Caki2 (cell line): ENCODE measurements at places on chromosomes 1 and 21.

GRCh38 chr1:201436393-201436792 is 14.9 kb upstream of the TNNI1 start:
- DNase-seq, result peak; percentile 17

DNA sequence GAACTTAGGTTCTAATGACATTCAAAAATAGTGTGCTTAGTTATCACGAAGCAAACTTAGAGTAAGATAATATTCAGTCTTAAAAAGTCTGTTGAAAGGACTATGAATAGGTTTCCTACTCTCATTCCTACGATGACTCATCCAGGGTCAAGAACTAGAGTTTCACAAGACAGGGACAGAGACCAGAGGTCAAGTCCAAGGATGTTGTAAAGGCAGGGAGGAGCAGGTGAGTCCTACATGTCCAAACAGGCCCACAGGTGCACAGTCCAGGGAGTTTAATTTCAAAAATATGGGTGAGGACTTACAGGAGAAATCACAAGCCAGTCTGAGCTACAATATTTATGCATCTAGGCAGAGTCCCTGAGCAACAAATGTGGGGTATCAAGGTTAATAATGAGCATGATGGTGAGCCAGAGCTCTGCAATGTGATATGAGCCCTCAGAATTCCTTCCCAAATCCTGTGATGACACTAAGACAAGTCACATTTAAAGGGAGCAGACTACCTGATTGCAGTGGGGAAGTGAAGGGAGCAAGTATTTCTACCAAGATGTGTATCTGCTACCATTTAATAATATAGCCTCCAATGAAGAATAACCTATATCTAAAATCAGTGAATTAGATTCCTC is 100.0 kb upstream of the NRIP1 start:
- DNase-seq, result no peak

DNA sequence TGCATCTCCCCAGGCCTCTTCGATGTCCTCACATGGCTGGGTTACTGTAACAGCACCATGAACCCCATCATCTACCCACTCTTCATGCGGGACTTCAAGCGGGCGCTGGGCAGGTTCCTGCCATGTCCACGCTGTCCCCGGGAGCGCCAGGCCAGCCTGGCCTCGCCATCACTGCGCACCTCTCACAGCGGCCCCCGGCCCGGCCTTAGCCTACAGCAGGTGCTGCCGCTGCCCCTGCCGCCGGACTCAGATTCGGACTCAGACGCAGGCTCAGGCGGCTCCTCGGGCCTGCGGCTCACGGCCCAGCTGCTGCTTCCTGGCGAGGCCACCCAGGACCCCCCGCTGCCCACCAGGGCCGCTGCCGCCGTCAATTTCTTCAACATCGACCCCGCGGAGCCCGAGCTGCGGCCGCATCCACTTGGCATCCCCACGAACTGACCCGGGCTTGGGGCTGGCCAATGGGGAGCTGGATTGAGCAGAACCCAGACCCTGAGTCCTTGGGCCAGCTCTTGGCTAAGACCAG is 14.3 kb downstream of the HTR6 start:
- no peak for DNase-seq

GRCh38 chr1:44594353-44594752 is 79.9 kb downstream of the TMEM53 start:
- no peak for DNase-seq
